Anterior cingulate cortex (tissue), 58 donors: ENCODE measurements at places on chromosomes 6 and 20.

DNA sequence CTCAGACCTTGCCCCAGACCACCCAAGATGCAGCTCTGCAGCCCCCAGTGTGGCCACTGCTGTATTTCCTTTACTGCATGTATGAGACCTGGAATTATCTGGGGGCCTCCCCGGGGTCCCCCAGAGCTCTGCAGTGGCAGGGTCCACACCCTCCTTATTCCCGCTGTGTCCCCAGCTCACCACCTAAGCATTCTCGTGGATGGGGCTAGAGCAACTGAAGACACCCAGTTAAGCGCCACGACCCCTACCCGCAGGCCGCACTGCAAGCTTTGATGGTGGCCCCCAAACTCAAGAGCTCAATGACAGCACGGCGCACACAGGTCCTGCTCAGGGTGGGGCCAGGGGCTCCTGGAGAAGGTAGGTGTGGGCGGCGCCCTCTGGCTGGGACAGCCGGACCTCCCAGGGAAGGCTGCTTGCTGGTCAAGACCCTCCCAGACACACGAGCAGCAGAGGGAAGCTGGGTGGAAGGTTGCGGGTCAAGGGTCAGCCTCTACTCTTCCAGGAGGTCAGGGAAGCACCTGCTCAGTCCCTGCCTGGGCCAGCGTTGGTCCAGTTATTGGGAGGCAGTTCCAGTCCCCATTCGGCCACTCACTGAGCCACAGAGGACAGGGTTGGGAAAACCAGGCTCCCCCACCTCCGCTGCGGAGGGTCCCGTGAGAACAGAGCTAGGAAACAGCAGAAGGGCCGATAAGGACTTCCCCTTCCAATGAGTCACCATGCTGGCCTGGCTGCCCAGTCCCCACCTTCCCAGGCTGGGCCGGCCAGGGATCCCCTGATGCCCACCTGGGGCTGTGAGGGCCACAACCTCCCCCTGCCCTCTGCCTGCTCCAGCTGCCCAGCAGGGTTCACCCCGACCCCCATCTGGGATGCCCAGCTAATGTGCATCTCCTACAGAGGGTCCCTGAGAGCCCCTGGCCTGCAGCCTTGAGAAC, 2.9 kb downstream of the LAMA5 start:
- no peak for DNase-seq

GRCh38 chr6:14784596-14785492, 461.0 kb upstream of the JARID2 start:
- DNase-seq: no peak

DNA sequence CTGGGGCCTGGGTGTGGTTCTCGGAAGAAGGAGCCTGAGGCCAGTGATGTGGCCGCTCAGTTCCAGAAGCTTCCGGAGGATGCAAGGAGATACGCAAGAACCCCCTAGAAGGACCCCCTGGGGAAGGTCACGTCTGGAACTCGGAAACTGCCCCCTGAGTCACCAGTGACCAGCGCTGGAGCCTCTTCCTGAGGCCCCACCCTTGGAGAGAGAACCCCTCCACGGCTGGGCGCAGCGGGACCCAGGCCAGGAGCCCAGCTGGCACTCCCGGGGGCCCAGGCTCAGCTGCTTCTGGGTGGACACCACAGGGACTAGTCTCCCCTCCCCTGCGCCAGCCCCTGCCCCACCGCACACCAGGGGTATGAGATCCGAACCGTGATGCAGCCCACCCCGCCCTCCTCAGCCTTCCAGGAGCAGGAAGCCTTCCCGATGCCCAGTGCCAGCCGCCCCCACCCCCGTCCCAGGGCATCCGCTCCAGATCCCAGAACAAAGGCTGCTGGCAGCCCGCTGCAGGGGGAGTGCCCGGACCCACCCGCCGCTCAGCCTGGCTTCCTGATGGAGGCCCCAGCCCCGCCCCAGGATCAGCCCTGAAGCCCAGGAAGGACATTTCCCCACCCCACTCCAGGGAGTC, 7.5 kb downstream of the LAMA5 start:
- DNase-seq: no peak

- DNase-seq: no peak
Measured at GRCh38 chr6:43768983-43769525, 957 bp upstream of the VEGFA start.

DNA sequence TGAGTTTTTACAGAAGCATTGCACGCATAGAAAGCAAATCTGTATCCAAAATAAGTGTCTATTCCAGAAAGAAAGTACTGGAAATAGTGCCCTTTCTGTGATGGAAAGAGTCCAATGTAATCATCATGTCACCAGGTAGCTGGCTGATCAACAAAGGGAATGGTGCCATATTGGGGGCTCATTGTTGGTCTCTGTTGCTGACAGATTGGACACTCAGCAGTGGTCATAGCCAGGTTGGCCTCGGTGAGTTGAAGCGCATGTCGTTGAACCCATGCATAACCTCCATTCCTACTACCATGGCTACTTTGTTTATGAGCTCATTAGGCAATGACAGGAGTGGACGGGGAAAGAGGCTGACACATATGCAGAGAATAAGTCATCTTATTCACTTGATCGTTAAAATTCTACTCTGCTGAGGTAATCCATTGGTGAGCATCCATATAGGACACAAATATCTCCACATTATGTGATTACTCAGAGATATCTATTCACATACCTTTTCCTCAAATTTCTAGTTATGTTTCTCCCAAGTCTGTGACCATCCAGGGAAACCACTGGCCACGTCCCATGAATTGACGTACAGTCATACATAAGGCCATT, 560.5 kb downstream of the HAO1 start:
- DNase-seq: no peak

DNA sequence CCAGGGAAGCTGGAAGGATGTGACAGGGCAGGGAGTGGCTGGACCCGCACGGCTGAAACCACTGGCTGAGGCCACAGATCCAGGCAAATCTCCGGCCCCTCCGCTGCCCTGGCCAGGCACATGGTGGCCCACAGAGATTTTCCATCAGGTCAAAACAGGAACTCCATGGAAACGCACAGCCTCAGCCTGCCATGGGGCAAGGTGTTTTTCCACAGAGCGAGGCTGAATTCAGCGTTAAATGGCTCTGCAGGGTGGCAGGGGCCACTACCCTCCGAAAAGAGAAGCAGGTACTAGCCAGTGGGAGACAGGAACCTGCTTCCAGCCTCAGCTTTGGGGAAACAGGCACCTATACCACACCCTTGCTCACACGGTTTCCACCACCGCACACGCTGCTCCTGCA, 53.1 kb downstream of the PREX1 start:
- no peak for DNase-seq

DNA sequence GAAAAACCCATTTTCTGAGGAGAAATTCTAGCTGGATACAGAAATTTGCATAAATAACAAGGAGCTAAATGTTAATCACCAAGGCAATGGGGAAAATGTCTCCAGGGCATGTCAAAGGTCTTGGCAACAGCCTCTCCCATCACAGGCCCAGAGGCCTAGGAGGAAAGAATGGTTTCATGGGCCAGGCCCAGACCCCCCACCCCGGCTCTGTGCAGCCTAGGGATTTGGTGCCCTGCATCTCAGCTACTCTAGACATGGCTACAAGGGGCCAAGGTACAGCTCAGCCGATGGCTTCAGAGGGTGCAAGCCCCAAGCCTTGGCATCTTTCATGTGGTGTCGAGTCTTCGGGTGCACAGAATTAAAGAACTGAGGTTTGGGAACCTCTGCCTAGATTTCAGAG, 321.2 kb upstream of the ID4 start:
- no peak for DNase-seq

GRCh38 chr20:6079016-6079415, 25.2 kb upstream of the LRRN4 start:
- DNase-seq: no peak

DNA sequence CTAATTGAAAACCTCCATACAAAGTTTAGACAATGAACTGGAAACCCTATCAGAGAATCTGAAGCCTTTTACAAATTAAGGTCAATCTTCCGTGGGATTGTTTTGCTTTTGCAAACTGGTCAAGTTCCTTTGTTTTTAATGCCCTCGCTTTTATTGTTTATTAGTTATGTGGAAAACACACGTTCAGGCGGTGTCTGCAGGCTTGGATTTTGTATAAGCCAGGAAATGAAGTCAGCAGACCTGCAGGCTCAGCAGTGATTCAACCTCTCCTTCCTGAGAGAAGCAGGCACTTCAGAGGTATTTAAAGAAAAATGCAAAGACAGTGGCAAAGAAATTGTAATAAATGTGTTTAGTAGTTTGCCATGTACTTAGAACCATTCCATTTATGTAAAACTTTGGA, 103.4 kb upstream of the PDE10A start:
- no peak for DNase-seq

- DNase-seq: no peak
Measured at GRCh38 chr6:129203190-129203900, 320.4 kb downstream of the LAMA2 start.

DNA sequence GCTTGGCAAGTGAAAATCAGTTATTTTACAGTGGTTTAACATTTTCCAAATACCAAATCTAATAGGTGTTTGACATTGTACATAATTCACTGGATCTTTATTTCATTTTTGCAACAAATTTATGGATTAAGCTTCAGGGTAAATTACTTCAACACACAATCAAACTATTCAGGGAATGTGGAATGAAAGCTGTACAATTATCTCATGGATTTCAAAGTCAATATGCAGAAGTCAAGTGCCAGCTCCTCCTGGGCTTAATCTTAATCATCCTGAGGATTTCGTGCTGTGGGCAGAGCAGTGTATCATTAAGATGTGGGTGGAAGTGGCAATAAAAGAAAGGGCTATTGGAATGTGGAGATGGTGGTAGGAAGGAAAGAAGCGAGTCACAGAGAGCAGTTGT, 548.8 kb downstream of the COL12A1 start:
- DNase-seq: no peak

DNA sequence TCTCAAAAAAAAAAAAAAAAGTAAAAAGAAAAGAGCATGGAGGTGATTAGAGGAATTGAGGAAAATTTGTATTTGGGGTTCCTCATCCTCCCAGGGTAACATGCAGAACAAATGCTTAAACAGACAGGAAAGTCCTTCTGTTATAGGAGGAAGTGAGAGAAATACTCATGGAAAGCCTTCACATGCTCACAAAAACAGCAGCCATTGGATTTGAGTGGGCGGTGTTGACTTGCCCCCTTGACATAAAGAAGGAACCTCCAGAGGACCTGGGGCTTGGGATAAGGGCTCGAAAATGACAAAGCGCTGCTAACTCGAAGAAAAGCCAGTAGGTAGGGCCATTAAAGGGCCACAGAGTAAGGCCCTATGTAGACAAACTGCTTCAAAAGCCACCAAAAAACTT, 17.5 kb upstream of the SAMHD1 start:
- no peak for DNase-seq
